Esophagus squamous epithelium (tissue), 5 donors: ENCODE measurements at places on chromosomes 2 and 18.

DNA sequence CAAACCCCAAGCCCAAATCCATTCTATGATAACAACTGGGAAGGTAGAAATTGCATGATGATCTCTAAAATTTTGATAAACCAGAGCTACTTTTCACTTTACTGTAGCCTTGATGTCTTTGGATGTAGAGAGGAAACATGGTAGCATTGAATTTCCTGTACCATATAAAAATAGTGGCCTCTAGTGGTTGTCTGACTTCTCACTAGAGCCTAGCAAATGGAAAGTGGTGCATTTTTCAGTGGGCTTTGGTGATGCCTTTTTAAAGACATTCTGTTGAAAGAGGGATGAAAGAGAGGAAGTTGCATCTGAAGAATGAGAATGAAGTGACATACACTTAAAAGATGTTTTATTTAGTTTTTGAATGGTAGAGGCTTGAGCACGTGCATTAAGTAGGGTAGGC lies 662.2 kb downstream of the XIRP2 start:
- DNase-seq: no peak

GRCh38 chr2:225040856-225041206 lies 1.4 kb downstream of the DOCK10 start:
- no peak for DNase-seq

DNA sequence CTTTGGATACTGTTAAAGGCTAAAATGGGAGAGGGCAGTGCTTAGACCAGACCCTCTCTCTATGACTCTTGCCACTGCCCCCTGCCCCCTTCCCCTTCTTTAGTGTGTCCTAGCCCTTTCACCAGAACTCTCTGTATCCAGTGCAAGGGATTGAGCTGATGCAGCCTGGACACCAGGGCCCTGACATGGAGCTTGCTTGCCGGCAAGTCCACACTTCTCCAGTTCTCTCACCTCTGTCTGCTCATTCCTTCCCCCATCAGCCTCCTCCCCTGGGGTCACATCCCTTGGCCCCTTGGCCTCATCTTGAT lies 1.5 kb upstream of the WNT6 start:
- no peak for DNase-seq

- DNase-seq: no peak
Measured at GRCh38 chr2:138581909-138582308, 80.3 kb downstream of the SPOPL start.

DNA sequence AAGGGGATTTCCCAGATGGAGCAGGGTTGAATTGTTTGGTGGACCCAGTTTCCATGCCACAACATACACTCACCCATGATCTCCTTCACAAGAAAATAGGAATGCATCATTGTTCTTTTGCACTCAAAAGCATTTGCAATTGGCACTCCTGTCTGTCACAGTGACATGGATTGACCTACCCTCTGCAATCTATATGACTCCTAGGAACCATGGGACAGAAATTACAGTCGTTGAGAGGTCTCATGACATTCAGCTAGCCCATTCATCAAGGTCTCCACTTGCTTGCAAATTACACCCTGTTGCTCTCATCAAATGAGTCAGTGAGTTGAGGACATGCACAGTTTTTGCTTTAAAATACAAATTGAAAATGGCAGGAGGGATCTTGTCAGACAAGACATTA lies 448.5 kb downstream of the LPIN1 start:
- DNase-seq: no peak

DNA sequence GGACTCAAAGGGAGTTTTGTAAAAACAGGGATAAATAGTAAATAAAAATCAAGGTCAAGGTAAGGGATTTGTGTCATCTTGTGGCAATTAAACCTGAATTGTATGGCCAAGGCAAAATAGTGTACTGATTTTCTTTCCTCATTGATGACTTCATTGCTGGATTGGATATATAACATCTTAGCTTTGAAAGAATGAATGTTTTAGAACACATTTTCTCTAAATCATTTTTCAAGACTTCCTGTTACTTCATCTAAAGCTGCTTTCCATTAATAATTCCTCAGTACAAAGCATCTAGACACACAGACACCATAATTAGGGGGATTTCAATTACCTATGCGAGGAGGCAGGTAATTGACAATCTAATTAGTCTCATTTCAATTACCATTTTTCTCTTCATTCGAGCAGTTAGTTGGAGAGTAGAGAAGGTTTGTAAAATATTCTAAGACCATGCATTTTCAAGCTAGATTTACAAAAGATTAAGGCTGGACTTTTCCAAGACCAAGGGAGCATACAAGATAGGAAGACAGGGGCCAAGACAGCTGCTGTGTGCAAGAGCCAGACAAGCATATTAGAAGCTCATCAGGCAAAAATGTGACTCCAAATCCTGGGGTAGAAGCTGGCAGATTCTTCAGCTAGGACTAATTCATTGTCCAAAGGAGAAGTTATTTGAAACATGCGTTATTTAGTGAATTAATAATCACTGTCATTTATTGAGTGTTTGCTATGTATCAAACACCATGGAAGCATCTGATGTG lies 253.6 kb downstream of the EPHA4 start:
- DNase-seq: no peak
